Stimulated activated CD4-positive, alpha-beta T cell treated with anti-CD3 and anti-CD28 coated beads, Interleukin-15, amount 100 ng/mL, for 1 hour (primary cell): ENCODE measurements at places on chromosomes 6 and 20.

GRCh38 chr6:114377881-114378280 is 35.1 kb upstream of the HS3ST5 start:
- DNase-seq = no peak

GRCh38 chr6:33018904-33019303 is 9.5 kb upstream of the HLA-DOA start:
- DNase-seq = no peak

DNA sequence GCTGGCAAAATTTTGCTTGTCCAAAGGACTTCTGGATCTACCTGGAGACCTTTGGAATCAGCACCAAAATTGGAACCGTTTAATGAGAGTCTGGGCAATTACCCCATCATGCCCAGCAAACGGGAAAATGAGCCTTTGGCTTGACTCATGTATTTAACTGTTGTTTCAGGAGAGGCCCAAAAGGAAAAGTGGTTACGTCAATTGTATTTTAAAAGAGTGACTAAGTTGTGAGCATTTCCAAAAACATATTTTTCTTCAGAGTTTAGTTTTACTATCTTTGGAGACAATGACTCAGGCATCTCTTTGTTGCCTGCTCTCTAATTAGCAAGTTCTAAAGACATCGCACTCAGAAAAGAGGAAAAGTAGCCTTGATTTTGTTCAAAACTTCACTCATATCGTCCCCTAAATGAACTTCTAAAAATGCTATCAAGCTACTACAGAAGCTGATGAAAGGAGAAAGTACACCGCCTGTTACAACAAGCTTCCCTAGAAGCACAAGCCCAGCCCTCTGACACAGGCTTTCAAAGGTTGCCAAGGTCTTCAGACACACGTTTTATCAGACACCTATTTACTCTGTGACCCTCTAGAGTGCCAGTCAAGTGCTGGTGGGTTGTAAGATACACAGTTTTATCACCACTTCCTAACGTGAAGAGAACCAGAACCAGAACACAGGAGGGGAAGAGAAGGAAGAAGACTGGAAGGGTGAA is 146.2 kb downstream of the TBX18 start:
- no peak for DNase-seq

- no peak for DNase-seq
Observed at GRCh38 chr6:2363211-2363610, 117.8 kb upstream of the GMDS start.

GRCh38 chr20:56454754-56455153 is 13.7 kb upstream of the RTF2 start:
- no peak for DNase-seq

- no peak for DNase-seq
Observed at GRCh38 chr6:133671376-133671775, 217.5 kb upstream of the TCF21 start.

- DNase-seq = no peak
Observed at GRCh38 chr20:25012616-25013189, 20.2 kb upstream of the APMAP start.

GRCh38 chr6:41359617-41360313 is 24.4 kb downstream of the NCR2 start:
- DNase-seq = no peak

GRCh38 chr20:36574366-36575135 is 1.2 kb downstream of the TGIF2 start:
- DNase-seq = peak; percentile 19

GRCh38 chr20:46206025-46206424 is 87.9 kb downstream of the CD40 start:
- no peak for DNase-seq

DNA sequence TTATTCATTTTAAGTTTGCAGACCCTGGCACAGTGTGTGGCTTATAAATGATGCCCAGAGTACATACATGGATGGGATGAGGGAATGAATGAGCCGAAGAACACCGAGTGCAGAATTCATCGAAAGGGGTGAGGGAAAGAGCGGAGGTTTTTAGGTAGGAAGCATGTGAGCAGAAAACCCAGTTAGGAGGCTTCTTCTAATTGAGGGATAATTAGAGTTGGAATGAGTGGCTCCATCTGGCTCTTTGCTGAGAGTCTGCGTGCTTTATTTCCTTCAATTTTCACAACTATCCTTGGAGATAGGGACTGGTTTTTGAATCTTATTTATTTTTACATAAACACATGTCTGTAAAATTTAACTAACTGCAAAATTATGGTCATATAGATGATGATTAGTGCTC is 150.7 kb downstream of the DOK5 start:
- no peak for DNase-seq

GRCh38 chr6:119978274-119978889 is 628.8 kb upstream of the MAN1A1 start:
- no peak for DNase-seq

DNA sequence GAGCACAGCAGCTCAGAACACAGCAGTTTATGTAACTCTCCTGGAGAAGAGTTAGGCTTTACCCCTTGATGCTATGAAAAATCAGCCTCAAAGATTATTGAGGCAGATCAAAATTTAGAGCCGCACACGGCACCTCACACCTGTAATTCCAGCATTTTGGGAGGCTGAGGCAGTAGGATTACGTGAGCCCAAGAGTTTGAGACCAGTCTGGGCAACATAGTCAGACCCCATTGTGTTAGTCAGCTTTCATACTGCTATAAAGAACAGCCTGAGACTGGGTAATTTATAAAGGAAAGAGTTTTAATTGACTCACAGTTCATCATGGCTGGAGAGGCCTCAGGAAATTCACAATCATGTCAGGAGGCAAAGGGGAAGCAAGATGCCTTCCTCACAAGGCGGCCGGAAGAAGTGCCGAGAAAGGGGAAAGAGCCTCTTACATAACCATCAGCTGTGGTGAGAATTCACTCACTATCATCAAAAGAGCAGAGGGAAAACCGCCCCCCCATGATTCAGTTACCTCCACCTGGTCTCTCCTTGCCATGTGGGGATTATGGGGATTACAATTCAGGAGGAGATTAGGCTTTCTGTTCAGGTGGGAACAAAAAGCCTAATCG is 87.7 kb downstream of the SGK1 start:
- no peak for DNase-seq

DNA sequence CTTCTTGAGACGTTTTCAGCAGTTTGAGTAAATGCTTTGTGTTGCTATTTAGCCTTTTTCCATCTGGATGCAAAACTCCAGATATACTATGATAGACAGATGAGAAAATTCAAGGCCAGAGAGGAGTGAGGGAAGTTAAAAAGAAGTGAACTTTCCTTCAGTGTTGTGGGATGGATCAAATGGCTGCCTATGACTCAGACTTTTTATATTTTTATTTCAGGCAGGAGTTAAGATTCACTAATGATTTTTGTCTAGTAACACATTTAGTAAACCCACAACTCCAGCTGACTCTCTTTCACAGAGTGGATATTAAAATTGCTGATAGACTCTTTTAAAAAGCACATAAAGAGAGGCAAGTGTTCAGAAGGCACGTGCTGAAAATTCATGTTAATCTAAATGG is 23.2 kb upstream of the PTCHD4 start:
- DNase-seq = no peak

GRCh38 chr20:17565169-17565845 is 4.6 kb upstream of the DSTN start:
- no peak for DNase-seq

- no peak for DNase-seq
Observed at GRCh38 chr6:55694148-55694547, 115.2 kb upstream of the HMGCLL1 start.

- no peak for DNase-seq
Observed at GRCh38 chr6:9334979-9335378, 899.6 kb upstream of the SLC35B3 start.

DNA sequence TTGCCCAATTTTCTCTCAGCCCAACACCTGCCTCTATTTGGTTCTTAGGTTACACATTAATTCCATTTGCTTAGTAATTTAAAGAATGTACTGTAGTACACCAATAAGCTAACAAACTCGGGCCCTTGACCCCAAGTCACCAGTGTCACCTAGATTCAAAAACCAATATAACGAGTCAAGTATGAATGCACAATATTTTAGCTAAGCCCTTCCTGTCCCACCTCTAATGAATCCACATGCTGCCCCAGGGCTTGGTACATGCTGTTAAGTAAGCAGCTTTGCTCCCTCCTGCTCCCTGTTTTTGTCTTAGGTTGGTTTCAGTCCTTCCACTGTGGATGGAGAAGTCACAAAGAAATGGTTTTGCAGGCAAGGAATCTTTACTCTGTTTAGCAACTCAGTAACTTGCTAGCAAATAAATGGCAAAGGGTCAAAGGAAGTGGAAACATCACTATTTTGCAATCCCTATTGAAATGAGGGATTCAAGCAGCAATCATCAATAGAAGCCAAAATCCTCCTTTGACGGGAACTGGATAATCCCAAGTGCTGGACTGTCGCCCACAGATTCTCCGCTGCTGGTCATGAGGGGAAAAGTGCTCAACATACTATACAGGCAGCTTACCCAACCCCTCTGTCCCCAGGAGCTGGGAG is 5.0 kb upstream of the MPC1 start:
- no peak for DNase-seq

DNA sequence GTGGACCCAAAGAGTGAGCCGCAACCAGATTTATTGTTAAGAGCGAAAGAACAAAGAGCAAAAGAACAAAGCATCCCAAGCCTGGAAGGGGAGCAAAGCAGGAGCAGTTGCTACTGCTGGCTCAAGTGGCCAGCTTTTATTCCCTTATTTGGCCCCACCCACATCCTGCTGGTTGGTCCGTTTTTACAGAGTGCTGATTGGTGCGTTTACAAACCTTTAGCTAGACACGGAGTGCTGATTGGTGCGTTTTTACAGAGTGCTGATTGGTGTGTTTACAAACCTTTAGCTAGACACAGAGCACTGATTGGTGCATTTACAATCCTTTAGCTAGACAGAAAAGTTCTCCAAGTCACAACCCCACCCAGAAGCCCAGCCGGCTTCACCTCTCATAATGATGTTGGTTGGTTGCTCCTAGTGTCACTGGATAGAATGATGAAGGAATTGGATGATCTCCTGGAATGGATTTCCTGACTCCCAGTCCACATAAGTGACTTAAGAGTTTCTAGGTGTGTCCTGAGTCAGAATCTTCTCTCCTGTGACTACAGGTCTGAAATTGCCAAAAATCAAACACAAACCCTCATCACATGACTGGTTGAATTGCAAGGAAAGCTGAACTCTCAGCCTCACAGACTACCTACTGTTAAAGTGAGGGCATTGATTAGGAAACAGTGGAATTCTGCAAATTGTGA is 52.1 kb upstream of the CAP2 start:
- DNase-seq = no peak

- DNase-seq = no peak
Observed at GRCh38 chr6:170135821-170136471, 154.9 kb downstream of the DLL1 start.

- DNase-seq = no peak
Observed at GRCh38 chr6:11675601-11676000, 103.0 kb downstream of the ADTRP start.

- DNase-seq = no peak
Observed at GRCh38 chr6:18216411-18216810, 47.9 kb downstream of the DEK start.

GRCh38 chr20:53901064-53901463 is 169.3 kb downstream of the BCAS1 start:
- DNase-seq = no peak

- DNase-seq = no peak
Observed at GRCh38 chr20:38809942-38810341, 4.4 kb downstream of the PPP1R16B start.

DNA sequence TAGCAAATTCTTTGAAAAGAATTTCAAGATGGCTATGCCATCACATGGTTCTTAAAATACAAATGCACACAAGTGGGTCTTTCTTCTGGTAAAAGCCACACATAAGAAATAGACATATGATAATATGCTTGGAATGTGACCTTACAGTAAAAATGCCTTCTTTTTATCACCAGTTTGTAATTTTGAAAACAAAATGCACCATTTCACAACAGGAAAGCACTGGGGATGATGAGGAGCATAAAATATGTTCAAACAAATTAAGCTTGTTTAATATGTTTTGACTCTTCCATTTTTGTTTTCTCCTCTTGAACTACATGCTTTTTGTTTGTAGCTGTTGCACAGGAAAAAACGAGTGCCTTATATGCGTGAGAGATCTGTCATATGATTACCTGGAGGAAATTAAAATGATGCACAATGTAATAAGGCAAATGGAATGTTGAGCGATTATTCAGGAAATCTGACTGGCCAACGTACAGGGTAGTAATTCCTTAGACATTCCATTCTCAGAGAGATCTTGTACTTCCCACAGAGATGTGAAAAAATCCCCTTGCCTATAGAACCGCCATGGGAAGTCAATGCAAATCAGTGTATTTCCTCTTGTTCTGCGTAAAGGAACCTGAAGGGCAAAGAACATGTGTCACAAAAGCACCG is 911.6 kb downstream of the TFAP2A start:
- DNase-seq = no peak

- DNase-seq = no peak
Observed at GRCh38 chr6:68726337-68726736, 91.3 kb downstream of the ADGRB3 start.

DNA sequence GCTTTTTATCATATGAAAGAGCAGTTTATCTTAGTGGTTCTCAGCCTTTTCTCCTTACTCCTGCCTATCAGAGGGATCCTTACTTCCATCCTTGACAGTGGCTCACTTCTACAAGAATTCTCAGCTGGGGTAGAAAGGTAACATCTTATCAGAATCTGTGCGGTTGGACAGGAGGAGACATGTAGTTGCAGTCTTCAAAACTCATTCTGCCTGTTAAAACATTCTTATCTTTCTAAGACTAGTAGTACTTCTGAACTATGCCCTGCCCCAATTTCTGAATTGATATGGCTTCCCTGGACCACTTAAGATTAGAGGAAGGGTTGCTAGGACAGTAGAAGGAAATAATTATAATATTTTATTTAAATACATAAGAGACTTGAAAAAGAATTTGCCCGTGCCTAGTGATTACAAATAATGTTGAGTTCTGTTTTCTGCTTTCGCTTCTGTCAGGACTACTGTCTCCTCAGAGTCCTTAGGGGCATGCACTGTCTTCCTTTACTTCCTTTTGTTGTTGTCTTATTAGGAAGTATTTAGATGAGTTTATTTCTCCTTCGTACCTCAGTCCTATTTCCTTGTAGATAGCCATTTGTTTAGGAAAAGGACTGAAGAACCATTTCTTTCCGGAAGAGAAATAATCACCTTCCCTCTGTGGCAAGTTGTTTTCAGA is 24.9 kb downstream of the BLTP3A start:
- no peak for DNase-seq

- DNase-seq = no peak
Observed at GRCh38 chr6:20038410-20039204, 173.7 kb downstream of the MBOAT1 start.
